Stimulated activated CD8-positive, alpha-beta memory T cell treated with anti-CD3 and anti-CD28 coated beads, Interleukin-7, amount 100 ng/mL, for 1 hour (primary cell): ENCODE measurements at places on chromosomes 6 and 20.

GRCh38 chr6:150546457-150546856 is 53.2 kb upstream of the PLEKHG1 start:
- DNase-seq, result no peak

GRCh38 chr6:116572162-116572561 is 858 bp downstream of the RWDD1 start:
- no peak for DNase-seq

DNA sequence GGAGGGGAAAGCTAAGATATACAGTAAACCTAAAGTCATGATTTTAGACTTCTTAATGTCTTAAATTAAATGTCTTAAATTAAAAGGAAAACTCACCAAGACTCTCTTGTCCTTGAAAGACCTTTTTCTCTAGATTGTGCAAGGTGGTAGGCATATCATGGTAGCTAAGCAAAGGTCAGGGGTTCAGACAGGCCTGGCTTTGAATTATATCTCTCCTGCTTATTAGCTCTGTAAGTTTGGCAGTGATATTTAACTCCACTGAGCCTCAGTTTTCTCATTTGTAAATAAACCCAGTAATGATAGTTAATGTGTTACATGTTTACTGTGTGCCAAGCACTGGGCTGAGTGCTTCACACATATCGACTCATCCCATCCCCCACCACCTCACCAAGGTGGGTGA is 203.3 kb downstream of the SLC24A3 start:
- no peak for DNase-seq

DNA sequence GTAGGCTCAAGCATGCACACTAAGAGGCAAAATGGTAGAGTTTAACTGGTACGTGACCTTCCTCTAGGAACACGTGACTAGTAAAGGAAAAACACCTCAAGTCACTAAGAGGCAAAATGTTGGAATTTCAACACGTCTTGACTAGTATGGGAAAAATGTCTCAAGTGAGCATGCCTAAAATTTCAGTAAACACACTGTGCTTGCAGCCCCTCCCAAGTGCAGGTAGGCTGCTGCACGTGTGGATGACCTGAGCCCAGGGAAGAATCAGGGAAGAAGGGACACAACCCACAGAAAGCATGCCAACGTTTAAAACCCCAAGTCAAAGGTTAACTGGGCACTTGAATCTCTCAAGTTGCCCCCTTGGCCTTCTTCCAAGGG is 162.2 kb downstream of the TENT5A start:
- no peak for DNase-seq

- DNase-seq, result no peak
These were observed 1.1 kb upstream of the SLC4A11 start for GRCh38 chr20:3239867-3240775.

DNA sequence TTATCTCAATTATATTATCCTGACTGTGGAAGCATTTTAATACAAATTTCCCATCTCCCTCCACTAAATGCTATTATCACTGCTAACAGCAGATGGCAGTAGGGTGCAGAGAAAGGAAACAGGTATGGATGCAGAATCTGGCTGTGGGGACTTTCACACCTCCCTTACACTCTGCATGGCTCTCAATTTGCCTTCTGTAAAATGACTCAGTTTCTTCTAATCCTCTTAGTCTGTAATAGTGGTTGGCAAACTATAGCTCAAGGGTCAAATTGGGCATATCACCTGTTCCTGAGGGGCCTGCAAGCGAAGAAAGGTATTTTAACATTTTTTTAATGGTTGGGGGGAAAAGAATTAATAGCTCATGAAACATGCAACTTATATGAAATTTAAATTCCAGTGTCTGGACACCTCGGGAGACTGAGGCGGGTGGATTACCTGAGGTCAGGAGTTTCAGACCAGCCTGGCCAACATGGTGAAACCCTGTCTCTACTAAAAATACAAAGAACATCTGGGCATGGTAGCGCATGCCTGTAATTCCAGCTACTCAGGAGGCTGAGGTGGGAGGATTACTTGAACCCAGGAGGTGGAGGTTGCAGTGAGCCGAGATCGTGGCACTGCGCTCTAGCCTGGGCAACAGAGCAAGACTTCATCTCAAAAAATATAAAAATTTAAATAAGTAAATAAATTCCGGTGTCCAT is 83.5 kb downstream of the ZMYND8 start:
- DNase-seq, result peak; percentile 1

DNA sequence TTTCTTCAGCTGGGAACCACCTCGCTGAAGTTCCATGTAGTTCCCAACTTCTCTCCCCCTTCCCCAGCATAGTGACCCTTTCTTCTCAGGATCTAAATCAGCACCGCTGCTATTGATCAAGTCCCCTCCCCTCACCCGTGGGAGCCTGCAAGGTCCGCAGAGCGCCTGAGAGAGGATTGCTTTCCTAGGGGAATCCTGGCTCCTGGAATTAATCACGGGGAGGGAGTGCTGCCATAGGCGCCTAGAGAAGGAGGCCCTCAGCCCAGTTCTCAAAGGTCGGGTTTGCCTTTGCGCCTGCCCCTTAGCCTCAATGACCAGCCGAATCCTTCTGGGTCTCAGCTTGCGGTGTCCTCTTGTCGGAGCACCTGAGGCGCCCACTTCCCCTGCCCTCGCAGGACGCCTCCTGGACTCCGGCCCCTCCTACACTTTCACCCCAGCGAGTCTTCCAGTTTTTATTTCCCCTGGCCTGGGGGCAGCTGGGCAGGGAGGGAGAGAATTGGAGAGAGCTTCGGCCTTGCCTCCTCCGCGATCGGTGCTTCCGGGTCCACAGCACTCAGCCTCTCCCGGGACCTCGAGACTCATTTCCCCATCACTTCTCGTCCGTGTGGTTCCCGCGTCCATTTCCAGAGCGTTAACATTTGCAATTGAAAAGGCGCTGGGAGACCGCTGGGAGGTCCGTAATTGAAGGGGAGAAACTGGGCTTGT is 3.1 kb upstream of the NKX2-2 start:
- DNase-seq, result no peak

DNA sequence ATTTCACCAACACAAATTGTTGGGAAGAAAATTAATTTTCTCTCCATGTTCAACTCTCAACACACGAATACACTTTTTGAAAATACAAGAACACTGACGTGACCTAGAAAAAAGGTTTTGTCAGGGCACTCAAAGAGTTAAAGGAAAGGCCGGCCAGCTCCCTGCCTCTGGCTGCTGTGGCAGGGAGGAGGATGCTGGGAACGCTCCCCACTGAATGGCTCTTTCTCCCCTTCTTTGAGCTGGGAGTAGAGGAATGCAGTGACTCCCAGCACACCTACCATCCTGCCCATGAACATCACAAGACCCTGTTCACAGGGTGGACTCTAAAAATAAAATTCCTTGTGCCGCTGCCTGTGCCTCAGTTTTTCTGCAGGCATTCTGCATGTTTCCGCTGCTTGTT is 47.0 kb downstream of the MAP3K5 start:
- no peak for DNase-seq

GRCh38 chr20:52003415-52003814 is 188.2 kb downstream of the ZFP64 start:
- no peak for DNase-seq

GRCh38 chr20:47725248-47725973 is 59.9 kb downstream of the SULF2 start:
- DNase-seq, result peak; percentile 48

GRCh38 chr20:49541733-49542513 is 26.0 kb downstream of the PTGIS start:
- DNase-seq, result peak; percentile 2

GRCh38 chr20:13021205-13021970 is 12.6 kb downstream of the SPTLC3 start:
- DNase-seq, result no peak

DNA sequence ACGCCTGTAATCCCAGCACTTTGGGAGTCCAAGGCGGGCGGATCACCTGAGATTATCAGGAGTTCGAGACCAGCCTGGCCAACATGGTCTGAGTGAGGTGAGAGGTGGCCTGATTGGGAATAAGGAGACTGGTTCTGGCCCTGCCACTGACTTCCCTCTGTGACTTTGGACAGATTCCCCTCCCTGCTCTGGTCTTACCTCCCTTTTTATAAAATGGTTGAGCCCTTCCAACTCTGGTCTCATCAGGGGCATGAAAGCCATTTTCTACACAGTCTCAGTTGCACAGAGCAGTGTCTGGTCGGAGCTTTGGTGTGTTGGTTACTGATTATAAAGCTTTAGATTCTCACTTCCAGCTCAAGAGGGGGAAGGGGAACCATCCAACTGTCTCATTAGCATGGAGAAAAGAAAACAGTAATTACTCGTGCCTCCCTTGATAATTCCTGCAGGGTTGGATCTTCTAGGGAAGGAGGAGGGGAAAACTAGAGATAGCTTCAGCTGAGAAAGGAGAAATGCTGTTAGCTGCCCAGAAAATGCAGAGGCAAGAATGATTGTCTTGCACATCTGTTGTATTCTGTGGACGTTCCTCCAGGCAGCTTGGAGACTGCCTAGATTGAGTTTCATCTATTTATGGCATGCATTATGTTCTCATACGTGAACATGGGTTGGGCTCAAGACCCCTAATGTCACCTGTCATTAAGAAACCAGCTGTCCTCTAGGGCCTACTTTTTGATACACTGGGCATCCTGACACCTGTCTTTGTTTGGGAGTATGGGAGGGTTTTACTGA is 30.4 kb downstream of the RALY start:
- no peak for DNase-seq

GRCh38 chr6:31368461-31368860 is 11.5 kb upstream of the HLA-B start:
- no peak for DNase-seq

GRCh38 chr6:167826230-167826895 is 348 bp upstream of the AFDN start:
- DNase-seq, result peak; percentile 19

- DNase-seq, result no peak
These were observed 188.1 kb downstream of the FOXC1 start for GRCh38 chr6:1797801-1798200.

DNA sequence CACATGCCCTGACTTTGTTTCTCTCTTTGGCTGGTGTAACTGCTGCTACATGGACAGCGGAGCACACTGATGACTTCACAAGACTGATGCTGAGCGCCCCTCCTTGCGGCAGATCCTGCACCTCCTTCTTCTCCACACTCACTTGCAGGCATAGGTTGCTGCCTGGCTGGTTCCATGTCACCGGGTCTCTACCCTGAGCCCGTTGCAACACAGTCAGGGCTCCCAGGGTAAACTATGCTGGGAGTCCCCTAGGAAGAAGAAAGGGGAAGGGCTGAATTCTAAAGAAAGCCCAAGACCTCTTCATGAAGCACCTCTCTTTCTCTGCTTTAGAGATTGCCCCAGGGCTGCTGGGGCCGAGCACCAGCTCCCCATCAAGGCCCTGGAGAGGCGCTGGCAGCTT is 83.3 kb upstream of the DUSP22 start:
- no peak for DNase-seq

- no peak for DNase-seq
These were observed 1.6 kb downstream of the ME1 start for GRCh38 chr6:83429269-83429668.

GRCh38 chr6:99789767-99790166 is 183.1 kb downstream of the PRDM13 start:
- DNase-seq, result no peak

GRCh38 chr6:11179419-11180202 is 52.9 kb downstream of the NEDD9 start:
- DNase-seq, result no peak

DNA sequence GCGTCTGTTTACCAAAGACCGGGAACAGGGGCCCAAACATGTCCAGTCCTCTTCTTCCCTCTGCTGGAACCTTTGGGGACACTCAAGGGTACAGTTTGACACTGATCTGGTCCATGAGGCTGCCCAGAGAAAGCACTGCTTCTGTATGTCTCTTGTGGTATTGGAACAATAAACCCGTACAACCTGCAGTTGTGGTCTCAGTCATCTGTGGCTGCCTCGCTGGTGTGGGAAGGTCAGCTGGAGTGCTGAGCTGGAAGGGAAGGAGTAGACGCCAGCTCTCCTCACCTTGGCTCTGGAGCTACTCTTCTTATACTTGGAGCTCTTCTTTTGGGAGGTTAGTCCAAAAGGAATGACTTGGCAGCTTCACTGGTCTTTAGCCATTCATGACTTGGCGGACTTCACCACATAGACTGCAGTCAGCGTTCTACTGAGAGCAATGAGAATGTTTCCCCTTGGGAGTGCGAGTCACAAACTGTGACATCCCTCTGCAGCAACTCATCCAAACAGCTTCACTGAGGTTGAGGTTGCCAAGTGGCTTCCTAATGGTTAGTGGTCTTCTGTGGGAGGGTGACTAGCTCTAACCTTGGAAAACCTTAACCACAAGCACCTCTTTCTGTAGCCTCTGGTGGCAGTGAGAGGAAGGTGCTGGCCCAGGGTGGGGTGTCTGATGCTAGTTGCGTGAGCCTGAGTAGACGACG is 81.2 kb downstream of the ASXL1 start:
- DNase-seq, result no peak

DNA sequence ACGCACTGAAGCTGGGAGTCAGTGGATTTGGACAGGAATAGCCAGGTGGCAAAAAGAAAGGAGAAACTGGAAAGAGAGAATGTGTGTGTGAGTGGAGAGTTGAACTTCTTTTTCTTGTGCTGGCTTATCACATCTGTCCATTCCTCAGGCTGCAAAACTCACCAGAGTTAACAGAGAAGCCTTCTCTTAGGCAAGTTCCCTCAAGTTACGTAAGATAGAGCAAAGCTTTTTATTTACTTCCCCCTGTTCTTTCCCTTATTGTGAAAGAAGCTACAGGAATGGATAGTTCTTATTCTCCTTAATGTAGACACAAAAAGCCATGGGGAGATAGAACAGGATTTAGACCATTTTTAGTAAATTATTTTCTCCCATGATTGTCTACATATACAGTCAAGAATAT is 188.6 kb downstream of the BMP2 start:
- DNase-seq, result no peak

DNA sequence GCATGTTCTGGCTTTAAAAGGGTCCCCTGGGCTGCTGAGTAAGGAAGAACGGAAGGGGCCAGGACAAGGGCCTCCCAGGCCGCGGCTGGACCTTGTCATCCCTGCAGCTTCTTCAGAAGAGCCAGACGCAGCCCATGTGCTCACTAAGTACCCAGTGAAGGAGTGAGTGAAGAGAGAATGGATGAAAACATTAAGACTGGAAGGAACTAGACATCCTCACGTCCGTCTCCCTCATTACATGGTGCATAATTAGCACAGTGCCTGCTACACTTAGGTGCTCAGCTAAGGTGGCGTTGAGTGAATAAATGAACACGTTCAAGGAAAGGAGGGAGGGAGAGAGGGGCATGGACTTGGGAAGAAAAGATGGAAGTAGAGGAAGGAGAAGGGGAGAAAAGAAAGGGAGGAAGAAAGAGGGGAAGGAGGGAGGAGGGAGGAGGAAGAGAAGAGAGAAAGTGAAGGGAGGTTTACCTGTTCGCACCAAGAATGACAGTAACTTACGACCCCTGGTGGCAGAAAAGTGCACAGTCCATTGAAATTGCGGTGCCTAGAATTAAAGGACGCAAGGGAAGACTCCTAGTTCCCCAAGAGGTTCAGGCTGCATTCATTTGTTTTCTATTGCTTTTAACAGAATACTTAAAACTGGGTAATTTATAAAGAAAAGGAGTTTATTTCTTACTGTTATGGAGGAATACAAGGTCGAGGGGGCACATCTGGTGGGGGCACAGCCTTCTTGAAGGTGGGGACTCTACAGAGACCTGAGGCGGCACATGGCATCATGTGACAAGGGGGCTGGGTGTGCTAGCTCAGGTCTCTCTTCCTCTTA is 8.0 kb downstream of the TP53RK start:
- DNase-seq, result peak; percentile 36

GRCh38 chr6:168934660-168935627 is 318.7 kb downstream of the THBS2 start:
- no peak for DNase-seq
